ENCODE measurements at places on chromosomes 5 and 9.

GRCh38 chr5:135062216-135063055 is 28.4 kb upstream of the PITX1 start:
- DNase-seq: no peak

- DNase-seq: no peak
Measured at GRCh38 chr5:141951332-141951781, 6.6 kb downstream of the PCDH12 start.

GRCh38 chr9:88852794-88853193 is 138.5 kb upstream of the S1PR3 start:
- DNase-seq: no peak

- DNase-seq: no peak
Measured at GRCh38 chr9:135166565-135166964, 79.1 kb downstream of the OLFM1 start.

DNA sequence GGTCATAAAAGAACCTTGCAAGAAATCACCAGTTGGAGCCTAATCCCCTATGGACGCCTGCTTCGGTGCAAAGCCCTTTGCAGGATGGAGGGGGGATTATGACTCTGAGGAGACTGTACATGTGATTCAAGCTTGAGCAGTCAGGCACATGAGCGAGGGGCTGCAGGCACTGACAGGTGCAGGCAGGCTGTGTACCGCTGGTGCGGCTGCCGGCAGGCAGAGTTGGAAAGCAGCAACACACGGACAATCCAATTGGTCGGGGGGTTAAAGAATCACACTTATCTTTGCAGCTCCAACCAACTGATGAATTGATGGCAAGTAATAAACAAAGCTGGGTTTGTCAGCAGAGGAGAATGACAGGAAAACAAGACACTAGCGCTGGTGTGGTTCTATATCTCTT is 5.7 kb downstream of the WHRN start:
- DNase-seq: no peak

GRCh38 chr9:16145196-16145950 is 592.5 kb downstream of the CCDC171 start:
- DNase-seq: no peak

- DNase-seq: no peak
Measured at GRCh38 chr5:158287643-158288271, 428.8 kb upstream of the CLINT1 start.

DNA sequence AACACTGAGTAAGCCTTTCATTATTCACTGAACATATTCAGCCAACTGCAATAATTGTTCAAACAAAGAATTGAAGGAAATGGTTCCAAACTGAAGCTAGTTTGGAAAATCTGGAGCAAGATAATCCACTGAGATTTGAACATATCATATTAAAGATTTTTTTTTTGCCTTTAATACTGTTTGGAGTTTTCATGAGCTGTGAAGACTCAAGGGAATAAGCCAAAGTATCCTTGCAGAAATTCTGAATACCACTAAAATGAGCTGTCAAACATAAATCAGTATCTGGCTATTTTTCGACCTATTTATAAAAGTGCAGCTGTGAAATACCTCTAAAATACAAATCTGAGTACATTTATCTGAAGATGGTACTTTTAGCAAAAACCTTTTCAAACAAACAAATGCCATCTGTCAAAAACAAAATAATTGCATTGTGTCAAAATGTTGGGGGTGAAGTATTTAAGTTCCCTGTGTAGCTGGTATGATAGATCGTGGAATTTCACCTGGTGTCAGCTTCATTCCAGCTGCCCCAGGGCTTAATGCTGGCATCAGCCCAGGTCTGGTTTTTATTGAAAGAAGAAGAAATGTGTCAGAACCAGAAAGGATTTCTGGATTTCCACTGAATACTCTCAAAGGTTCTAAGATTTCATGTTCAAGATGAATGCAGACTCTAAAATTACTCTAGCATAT is 149.0 kb upstream of the GRAMD2B start:
- DNase-seq: no peak
